NCI-H1417 treated with DMSO at 0.1 percent for 48 hours (cell line): ENCODE measurements at places on chromosomes 5 and 9.

DNA sequence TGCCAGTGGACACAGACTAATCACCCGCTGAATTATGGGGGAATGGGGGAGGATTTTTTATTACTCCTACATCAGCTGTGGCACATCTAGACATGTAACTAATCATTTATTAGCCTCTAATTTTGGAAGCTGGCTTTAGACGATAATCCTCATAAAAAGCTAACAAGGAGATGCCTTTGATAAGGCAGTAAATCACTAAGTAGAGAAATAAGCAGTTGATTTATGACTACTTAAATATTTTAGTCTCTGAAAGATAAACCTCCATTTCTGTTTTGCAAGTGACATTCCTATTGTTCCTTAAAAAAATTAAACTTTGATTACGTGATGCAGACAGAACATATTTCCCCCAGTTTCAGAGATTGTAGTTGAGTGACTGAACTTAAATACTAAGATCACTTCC, 206.4 kb upstream of the CDKN2B start:
- no peak for DNase-seq

- DNase-seq, result no peak
Observed at GRCh38 chr9:30329431-30329830, 2055.0 kb upstream of the ACO1 start.

- no peak for DNase-seq
Observed at GRCh38 chr5:5165541-5166002, 25.4 kb downstream of the ADAMTS16 start.

- DNase-seq, result no peak
Observed at GRCh38 chr5:159316519-159317383, 13.5 kb downstream of the IL12B start.

DNA sequence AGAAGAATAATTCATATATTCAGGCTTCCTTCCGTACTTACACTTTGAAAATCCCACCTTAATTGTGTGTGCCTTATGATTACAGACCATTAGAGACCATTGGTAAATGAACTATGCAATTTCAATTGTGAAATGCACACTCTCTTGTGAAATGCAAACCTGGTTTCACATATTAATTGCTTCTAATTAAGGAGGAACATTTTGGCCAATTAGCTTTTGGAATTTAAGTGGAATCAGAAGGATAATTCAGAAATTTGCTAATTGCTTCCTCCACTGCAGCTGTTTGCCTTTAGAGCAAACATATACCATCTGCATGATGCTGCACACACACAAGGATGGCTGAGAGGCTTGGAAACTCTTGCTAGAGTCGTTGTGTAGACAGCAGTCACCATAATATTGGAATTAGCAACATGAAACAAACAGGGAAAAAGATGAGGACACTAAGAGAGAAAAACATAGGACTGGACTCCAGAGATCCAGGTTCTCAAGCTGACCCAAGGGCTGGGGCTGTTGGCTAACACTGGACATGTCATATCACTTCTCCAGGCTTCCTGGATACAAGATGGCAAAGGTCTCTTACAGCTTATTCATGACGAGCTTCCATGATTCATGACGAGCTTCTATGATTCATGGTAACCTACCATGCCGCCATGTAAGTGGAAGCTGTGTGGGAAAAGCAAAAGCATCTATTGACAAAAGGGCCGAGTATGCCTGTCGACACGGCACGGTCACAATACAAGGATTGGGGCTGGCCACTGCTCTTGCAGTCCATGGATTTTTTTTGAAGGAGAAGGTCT, 78.0 kb downstream of the PTCH1 start:
- no peak for DNase-seq

GRCh38 chr9:135787776-135788575, 86.0 kb downstream of the KCNT1 start:
- DNase-seq, result no peak

GRCh38 chr9:127162046-127162863, 39.8 kb upstream of the ANGPTL2 start:
- DNase-seq, result no peak

- DNase-seq, result no peak
Observed at GRCh38 chr5:143649937-143650621, 161.9 kb upstream of the HMHB1 start.

DNA sequence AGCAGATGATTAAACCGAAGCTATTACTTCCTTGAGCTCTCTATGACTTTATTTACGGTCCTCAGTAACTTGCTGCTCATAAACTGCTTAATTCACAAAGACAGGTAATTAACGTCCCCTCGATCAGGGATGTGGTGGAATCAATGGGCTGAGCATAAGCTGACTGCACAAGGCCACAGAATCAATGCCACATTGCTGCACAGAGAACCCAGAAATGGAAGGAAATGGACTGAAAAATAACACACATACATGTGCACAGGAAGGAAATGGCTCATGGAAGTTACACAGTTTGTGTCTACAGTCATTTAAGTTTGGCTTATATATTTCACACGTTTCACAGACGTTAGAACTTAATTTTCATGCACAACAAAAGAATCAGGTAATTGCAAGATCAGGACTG, 118.3 kb upstream of the KLF9 start:
- DNase-seq, result no peak

DNA sequence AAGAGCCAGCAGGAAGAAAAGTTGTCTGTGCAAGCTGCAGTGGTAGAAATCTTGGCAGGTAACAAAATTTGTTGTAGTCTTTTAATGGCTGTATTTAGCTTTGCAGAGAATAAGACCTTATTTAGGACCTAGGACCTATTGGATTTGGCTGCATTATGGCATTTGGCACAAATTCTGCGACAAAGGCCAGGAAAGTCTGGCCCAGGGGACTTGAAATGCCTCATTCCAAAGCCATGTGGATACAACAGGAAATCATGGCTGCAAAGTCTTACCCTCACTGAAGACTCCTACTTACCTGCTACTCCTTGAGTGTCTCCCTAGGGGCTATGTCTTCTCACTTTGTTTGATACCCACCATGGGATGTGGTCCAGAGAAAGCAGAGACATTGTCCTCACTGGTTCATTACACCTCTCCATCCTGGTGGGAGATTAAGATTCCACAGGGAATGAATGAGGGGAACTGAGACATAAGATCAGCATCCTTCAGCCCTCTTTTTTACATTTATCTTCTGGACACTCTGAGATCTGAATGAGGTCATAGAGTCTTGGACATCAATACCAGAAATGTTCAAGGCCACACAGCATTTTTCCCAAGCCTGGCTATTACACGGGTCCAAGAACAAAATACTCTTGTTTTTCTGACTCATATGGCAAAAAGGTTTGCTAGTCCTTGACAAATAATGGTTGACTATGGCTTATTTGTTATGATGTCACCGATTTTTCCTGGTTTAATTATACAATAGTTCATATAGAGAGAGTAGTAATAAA, 119.4 kb downstream of the PDE8B start:
- DNase-seq, result no peak

- DNase-seq, result no peak
Observed at GRCh38 chr5:165325221-165325620, 1819.8 kb downstream of the MAT2B start.

DNA sequence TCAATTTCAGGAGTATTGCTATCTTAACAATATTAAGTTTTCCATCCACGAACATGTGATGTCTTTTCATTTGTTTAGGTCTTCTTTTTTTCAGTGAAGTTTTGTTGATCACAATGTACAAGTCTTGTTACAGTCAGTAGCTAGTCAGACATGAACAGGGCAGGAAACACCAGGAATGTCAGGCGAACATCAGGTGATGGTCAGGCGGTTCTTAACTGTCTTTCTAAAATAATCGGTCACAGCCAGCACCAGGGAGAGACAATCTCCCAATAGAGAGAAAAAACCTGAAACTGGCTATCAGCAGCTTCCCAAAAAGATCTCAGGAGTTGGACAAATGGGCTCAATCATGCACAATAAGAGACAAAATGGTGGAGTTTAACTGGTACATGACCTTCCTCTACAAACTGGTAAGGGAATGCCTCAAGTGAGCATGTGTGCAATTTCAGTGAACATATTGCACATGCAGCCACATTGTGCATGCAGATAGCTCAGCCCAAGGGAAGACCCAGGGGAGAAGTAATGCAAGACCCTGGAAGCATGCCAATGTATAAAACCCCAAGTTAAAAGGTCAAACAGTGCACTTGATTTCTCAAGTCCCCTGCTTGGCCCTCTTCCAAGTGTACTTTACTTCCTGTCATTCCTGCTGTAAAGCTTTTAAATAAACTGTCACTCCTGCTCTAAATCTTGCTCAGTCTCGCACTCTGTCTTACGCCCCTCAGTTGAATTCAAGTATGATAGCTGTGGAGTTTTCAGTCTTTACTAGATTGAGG, 176.1 kb upstream of the RASEF start:
- peak; percentile 1 for DNase-seq

DNA sequence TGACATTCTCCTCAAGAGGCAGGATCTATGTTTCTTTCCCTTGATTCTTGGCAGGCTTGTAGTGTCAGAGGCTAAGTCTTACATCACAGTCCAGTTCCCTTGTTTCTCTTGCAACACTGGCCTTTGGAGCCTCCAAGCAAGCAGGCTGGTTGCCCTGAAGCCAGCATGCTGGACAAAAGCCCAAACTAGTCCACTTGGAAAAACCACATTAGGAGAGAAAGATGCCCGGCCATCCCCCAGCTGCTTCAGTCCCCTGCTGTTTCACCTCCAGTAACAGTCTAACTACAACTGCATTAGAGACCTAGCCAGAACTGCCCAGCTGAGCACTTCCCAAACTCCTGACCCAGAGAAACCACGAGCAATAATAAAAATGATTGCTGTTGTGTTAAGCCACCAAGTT, 87.6 kb downstream of the ADAMTS6 start:
- no peak for DNase-seq

GRCh38 chr9:88355166-88355565, 33.1 kb upstream of the SPIN1 start:
- no peak for DNase-seq

DNA sequence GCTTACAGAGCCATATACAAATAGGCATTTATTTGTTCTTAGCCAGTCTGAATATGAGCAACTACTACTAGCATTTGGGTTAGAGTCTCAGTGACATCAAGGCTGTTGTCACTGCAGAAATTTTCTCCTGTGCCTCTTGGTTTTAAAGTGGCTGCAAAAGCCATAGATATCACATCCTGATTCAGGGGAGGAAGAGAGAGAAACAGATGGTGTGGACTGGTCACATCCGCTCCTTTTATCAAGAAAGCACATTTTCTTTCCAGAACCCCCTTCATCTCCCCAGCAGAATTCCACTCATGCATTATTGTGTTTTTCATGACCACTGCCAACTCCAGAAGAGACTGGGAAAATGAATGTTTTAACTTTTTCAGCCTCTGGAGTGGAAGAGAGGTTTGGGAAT, 69.8 kb downstream of the PTTG1 start:
- DNase-seq, result no peak

DNA sequence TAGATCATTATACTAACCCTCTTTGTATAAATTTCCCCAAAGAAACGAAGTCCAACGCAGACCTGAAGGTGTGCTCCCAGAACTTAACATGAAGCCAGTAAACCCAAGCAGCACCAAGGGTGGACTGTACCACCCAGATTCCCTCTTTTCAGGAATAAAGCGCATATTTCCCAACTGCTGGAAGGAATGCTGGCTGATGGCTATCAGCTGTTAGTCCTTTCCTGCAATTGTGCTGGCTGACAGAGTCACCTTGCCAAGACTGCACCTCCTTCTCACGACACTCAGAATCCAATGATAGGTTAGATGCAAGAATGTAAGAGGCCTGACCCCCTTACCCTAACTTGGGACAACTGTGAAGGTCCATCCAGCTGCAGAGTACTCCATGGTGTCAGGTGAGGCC, 93.9 kb downstream of the MAPKAP1 start:
- no peak for DNase-seq

DNA sequence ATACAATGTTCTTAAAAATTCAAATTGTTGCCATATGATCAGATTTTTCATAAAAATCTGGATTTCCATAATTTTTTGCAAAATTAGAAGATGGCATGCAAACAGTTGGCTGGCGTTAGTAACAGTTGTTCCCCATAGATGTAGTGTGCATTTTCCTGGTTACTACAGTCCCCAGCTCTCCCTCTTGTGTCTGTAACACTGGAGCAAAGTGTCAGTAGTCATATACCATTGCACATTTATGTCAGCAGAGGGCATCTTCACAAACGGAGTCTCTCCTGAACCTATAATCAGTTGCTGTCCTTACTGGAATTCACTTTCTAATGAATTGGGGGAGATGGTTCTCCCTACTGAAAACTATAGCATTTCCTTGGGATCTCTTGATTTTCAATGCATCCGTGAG, 44.7 kb upstream of the DMAC1 start:
- no peak for DNase-seq
